ENCODE measurements at places on chromosomes 16 and 17.
A peak's percentile ranks its signal among the peaks of the same experiment; 100 is the strongest.

DNA sequence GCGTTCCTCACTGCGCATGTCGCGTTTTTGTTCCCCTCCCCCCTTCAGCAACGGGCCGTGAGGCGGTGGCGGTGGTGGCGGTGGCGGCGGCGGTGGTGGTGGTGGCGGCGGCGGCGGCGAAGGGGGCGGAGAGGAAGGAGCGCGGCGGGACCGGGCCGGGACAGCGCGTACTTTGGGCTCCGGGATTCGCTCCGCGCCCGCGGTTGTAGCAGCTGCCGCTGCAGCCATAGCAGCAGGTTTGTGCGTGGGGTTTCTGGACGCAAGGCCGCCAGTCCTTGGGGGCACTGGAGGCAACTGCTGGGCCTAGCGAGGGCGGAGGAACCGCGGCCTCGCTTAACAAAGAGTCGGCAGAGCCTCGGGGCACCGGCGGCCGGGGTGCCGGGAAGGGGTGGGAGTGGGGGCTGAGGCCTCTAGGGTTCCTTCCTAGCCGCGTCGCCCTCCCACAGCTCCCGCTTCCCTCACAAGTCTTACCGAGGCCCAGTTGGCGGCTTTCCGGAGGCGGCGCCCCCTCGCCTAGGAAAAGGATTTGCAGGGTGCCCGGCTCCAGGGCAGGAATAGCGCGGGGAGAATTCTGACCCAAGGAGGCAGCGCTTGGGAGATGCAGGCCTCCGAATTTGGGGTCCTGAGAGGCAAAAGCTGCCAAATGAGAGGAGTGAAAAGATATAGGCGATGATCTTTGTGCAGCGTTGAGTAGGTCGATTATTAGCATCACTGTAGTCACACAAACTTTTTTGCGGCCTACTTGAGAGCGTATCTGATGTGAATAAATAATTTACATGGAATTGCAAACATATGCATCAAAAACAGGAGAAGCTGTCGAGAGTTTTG, at the start of gene DDX42:
Gene DDX42 (plus strand): TSS at position 30 of the 828 bp plus-strand sequence. CDS start 12,880 bp downstream, outside the sequence.
- DNase-seq = no peak

DNA sequence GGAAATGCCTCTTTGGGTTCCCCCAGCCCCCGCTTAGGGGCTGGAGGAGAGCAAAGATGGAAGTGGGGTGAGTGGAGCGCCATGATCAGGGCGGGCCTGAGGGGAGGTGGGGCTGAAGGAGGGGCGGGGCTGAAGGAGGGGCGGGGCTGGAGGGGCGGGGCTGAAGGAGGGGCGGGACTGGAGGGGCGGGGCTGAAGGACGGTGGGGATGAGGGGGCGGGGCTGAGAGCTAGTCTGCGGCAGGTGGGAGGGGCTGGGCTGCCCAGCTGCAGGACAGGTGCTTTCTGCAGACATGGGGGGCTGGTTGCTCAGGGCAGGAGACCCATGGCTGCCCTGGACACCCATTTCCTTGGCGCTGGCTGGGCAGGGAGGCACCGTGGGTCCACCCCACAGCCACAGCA, 39.1 kb upstream of the PABPN1L start:
- DNase-seq = no peak

DNA sequence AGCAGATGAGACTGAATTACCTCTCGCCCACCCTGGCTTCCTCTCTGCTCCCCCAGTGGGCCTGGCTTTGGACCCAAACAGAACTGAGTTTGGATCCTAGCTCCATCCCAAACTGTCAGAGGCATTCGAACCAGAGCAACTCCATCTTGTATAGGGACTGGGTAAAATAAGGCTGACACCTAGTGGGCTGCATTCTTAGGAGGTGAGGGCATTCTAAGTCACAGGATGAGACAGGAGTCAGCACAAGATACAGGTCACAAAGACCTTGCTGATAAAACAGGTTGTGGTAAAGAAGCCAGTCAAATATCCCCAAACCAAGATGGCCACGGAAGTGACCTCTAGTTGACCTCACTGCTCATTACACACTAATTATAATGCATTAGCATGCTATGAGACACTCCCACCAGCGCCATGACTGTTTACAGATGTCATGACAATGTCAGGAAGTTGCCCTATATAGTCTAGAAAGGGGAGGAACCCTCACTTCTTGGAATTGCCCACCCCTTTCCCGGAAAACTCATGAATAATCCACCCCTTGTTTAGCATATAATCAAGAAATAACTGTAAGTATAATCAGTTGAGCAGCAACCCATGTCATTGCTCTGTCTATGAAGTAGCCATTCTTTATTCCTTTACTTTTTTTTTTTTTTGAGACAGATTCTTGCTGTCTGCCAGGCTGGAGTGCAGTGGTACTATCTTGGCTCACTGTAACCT, 44.4 kb downstream of the LYRM1 start:
- DNase-seq = no peak

GRCh38 chr16:56387396-56387795, 37.9 kb downstream of the AMFR start:
- DNase-seq = no peak

- no peak for DNase-seq
These were observed 235.2 kb downstream of the C16orf78 start for GRCh38 chr16:49608779-49609178.

GRCh38 chr16:67104845-67105244, 4.9 kb upstream of the PHAF1 start:
- DNase-seq = no peak

DNA sequence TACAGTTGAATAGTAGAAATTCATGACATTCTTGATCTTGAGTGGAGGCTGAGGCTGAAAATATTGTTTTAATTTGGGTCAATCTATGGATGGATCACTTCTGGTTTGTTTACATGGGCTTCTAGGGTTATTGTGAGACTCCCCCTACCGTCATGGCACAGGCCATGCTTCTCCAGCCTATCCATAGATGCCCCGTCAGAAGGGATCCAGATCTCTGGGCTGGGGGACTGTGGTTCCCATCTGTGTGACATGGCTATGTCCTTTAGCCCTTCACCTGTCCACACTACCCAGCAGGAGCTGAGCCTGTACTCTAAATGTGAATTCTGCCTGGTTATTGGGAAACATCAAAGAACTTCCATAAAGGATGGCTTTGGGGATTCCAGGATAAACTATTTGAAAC, 160.4 kb downstream of the ABCC12 start:
- DNase-seq = no peak

- no peak for DNase-seq
These were observed 12.4 kb downstream of the CCDC47 start for GRCh38 chr17:63760771-63761539.

DNA sequence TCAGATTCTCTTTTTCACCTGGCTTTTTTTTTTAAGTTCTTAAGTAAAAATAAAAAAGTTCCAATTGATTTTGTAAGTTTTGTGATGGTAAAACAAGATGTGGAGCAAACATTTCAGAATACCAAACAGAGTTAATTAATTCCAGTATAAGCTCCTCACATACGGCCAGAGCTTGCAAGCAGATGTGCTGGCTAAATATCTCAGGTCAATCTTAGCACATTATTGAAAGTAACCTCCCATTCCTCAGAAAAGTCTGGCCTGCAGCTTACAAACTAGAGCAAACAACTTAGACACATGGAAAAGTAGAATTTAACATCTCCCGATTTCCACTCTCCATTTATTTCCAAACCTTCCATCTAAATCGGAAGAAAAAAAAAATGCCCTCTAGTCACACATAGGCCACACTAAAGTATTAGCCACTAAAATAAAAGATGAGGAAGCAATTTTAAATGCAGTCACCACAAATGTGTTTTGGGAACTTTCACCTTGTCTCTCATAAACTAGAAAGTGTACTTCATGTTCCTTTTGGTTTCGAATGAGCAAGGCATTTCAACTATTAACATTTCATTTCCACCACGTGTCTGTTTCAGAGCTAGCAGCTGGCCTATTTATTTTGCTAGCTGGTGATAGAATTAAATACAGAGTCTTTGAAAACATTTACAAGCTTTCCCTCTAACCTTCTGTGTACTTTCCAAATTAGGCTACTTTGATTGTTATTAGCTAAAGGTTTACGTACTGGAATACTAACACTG, 143.3 kb downstream of the STX8 start:
- no peak for DNase-seq

- DNase-seq = no peak
These were observed 7.6 kb downstream of the ASB16 start for GRCh38 chr17:44178133-44178532.

DNA sequence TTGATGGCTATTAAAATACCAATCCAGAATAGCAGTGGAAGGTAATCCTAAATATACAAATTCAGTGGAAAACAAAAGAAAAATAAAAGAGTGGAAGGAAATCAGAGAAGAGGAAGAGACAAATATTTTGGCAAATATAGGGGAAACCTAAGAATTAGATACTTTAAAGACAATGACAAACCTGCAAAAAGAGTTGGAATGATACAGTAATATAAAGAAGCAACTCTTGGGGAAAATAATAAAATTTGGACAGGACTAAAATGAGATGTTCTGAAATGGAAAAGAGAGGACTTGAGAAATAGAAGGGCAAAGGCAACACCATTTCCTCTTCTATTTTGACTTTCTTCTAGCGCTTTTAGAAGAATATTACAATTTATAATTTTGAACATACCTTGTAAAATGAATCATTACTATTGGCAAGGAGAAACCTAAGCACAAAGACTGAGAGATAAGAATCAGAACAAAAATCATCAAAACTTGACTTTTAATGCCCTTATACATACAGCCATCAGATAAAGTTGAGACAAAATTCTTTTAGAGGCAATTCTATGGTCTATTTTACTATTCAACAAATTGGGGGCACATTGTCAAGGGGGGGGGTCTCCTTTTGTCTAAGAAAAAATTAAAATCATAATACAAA, 5.2 kb downstream of the RNF43 start:
- no peak for DNase-seq

DNA sequence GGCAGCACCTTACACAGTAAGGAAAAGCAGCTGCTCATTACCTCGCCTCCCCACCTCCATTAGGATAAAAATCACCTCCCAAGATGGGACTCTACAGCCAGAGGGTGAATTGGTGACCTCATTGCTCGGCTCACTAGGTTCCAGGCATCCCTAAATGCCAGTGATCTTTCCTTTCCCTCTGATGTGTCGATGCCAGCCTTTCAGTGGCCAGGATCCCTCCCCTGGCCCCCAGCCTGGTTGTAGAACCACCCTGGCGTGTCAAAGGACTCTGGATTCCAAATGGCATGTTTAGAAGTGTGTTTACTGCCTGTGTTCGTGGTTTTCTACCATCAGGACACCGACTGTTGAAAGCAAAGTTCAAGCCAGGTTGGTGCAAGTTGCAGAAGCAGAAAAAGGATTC, 72.1 kb upstream of the LYRM9 start:
- no peak for DNase-seq

DNA sequence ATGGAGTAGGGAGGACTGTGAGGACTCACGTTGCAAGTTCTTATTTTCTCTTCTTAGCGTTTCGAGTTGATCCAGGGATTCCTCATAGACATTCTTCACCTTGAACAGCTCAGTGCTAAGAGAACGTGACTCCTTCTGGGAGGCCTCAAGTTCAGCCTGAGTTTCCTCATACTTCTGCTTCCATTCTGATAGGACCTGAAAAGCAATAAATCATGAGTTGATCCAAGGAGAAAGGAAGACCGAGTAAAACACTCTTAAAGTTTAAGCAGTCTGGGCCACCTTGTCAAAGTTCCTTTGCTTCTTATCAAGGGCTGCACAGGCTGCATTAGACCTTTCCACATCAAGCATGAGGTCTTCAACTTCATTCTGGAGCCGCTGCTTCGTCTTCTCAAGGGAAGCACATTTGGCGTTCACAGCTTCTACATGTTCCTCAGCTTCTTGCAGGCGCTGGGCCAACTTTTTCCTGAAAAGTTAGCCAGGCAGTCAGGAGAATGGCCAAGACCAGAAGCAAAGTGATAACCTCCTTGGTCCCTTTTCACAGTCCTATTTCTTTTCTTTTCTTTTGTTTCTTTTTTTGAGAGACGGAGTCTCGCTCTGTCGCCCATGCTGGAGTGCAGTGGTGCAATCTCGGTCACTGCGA, 23.8 kb upstream of the MYH13 start:
- DNase-seq = no peak

DNA sequence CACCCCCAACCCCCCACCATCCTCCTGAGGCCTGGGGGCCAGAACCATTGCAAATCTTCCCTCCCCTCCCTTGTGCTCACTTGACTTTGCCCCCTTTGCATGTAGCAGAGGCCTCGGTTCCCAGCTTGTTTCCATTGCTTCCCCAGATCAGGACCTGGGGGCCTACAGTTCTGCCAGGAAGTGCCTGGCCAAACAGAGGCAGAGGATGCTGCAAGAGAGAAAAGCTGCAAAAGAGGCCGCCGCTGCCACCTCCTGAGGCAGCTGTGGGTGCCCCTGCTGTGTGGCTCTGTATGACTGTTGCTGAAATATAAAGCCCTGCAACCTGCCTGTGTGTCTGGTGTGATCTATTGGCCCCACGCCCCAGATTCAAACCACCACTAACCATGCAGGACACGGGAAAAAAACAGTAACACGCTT, 2.3 kb downstream of the NDUFB10 start:
- no peak for DNase-seq

DNA sequence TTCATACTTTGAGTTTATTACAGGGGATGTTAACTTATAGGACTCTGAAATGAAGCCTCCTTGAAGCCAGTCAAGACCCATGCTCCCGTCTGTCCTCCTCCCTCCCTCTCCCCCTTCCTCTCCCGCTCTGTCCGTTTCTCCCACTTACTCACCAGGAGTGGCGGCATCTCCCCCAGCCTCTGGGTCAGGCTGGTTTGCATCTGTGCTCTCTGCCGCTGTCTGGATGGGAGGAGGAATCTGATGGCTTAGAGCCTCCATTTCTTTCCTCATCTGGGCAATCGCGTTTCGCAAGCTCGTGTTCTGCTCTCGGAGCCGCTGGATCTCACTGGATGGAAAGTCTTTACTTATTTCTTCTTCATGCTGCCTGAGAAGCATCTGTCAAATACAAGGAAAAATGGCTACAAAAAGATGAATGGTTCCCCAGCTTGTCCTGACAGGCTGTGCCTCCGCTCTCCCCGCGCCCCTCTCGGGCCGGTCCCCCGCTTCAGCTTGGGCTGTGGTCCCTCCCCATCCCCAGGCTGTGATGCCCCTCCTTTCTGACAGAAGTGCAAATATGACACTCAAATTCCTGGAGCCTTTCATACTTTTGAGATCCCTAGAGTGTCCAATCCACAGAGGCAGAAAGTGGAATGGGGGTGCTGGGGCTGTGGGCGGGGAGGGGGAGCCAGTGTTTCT, 40.0 kb downstream of the CCDC57 start:
- no peak for DNase-seq

DNA sequence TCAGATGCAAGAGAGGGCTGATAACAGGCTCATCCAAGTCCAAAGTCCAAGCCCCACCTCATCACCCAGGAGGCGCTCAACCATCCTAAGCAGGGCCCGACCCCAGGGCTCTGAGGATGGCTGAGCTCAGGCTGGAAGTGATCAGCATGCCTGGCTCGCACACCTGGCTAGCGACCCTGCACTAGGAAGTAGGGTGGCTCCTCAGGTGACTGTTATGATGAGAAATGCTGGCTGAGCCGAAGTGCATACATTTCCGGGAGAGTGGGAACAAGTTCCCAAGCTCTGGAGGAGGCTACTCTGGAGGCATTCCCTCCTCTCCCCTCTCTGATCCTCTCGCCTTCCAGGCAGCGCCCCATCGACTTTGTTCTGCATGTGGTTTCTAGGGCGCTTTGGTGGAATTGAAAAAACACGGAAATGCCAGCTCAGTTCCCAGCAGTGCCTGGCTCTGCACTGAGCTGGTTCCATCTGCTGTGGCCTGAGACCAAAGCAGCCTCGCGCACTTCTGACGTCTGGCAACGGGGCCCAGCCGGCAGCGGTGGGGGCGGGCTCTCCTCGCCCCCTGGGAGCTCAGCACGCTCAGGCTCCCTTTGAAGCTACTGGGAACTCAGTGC, 130.3 kb downstream of the IRF8 start:
- peak; percentile 12 for DNase-seq
